RCC 7860 (cell line): ENCODE measurements at places on chromosomes 1 and 21.
A peak's percentile ranks its signal among the peaks of the same experiment; 100 is the strongest.

DNA sequence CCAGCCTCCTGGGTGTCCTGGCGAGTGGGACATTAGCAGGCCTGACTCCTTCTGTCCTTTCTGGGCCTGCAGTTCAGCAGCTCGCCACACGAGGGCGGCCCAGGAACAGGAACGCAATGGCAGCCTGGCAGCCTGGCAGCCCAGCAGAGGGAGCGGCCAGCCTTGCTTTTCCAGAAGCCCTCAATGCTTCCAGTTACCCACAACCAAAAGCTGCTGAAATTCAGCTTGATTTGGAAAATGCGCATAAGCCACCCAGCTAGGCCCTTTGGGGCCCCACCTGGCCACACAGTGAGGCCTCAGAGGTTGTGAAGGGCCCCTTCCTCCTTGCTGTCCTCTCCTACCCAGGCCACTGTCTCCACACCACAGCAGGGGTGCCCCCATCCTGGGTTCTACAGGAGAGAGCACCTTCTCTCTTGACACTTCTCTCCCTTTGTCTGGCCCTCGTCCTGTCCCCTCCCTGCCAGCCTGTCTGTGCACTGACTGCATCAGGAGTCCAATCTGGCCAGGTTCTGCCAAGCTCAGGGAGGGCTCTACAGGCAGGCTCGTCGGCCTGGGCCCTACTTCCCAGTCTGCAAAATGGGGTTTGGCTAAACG is 103.4 kb upstream of the VAMP3 start:
- DNase-seq, result peak; percentile 60

DNA sequence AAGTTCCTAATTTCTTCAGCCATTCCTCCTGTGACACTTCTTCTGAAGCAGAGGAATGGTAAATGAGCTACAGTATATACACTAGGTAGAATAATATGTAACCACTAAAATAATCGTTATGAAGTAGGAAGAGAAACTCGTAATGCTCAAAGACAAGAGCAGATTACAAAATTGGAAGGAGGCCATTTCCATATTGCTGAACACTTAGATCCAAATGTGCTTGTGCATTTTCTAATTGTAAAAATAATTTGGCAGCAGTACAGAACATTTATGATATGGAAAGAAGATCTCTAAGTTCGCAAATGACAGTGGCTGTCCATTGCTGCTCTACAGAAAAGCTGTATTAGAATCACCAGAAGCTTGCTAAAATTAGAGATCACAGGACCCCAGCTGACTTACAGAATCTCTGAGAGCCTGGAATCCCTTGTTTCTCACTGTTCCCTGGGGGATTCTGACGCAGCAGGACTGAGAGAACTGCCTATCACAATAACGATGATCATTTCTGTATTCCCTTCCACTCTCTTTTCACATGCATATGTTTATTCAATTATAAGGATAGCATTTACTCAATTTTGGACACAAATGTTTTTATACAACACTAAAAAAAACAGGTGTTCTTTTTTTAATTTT is 242.1 kb downstream of the OMA1 start:
- no peak for DNase-seq

DNA sequence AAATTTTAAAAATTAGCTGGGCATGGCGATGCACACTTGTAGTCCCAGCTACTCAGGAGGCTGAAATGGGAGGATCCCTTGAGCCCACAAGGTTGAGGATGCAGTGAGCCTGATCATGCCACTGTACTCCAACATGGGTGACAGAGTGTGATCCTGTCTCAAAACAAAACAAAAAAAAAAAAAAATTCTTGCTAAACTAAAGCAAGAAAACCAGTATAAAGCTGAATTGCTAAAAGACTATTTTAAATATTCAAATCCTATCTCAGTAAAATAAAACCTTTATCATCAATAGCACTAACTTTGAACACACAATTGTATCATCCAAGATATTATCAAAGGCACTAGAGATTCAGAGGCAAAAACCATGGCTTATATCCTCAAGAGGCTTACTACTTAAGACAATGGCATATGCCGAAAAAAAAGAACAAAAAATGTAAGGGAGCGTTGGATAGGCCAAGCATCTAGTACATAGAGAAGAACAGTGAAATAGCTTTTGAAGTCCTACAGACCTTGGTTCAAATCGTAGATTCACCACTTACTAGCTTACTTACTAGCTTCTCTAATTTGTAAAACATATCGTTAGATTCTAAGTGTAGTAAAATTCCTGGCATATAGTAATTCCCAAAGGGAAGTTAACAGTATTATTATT is 3.6 kb downstream of the EPS15 start:
- no peak for DNase-seq

DNA sequence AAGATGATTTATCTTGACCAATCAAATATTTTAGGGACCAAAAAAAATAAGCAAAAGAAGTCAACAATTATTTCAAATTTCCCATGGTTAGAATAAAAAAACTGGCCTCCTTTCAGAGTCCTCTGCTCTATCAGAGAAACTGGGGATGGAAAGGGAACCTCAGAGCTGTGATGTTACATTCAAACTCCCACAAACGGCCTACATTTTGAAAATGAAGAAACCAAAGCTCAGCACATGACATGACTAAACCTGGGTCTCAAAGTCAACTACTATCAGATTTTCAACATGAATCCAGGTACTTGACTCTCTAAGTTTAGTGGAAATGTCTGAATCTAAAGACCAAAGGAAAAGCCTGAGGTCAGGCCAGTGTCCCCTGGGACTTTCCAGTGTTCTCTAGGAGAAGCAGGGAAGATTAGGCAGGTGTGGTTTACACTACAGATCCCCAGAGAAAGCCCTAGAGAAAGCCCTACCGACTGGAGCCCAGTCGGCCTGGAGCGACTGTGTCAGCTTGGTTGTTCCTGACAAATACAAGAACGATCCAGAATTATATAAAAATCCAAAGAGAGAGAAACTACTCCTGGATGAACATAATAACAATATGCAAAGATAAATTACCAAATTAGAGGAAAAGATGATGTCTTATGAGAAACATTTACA is 24.8 kb downstream of the JAK1 start:
- no peak for DNase-seq

GRCh38 chr1:246197076-246197475 is 310.0 kb downstream of the SMYD3 start:
- no peak for DNase-seq

DNA sequence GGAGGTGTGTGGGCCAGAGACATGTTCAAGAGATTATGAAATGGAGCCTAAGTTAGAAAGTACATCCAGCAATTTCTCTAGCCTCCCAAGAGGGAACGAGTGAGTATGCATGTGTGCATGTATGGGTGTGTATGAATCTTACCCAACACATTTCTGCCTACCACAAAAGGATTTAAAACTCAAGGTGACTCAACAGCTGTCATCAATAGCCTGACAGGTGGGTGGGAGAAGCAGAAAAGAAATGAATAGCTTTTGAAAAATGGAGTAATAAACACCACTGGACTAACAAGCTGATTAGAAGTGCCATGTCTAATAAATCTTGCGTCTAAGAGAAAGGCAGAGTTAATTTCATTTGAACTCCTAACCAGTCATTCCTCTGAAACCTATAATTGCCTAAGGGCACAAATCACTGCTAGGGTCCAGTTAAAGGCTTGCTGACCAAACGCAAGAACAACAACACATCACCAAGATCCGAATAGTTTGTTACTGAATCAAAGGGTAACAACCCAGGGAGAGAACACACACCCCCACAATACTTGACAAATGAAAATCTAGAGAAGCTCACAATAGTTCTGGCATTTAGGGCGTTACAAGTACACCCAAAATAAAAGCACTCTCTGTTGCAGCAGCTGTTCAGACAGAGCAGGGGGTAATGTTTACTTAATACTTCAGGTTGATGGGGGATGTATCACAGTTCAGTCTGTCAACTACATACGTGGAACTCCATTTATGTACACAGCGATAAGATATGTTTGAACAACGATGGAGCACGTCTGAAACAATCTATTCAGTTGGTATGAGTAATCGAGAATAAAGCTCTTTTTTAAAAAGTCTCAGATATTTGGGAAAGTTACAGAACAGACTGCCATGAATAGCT is 1.4 kb downstream of the KIAA0319L start:
- no peak for DNase-seq

DNA sequence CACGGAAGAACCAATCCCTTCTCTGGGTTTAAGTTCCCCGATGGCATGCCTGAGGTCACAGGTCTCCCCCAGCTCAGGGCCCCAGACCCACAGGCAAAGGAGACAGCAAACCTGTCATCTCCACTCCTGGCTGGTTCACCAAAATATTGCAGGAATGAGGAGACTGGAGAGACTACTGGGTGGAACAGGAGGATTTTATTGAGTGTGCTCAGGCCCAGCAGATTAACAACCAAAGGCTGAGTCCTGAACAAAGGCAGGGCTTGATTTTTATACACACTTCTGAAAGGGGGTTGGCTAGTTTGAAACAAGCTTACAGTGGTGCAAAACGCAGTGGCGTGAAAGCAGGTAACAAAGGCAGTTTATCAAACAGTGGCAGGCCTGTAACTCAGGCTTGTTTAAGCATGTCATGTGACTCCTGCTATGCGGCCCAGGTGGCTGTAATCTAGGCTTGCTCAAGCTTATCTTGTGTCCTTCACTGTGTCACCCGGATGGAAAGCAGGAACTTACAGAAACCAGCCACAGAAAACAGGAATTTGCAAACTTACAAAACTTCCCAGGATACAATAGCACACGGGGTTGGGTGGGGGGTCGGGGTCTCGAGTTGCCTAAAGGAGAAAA is 27.4 kb upstream of the KCNJ15 start:
- DNase-seq, result no peak

- DNase-seq, result no peak
Measured at GRCh38 chr1:87812871-87813577, 484.3 kb downstream of the LMO4 start.

- DNase-seq, result peak; percentile 94
Measured at GRCh38 chr1:7549277-7550161, 221.6 kb upstream of the VAMP3 start.

- no peak for DNase-seq
Measured at GRCh38 chr1:202005958-202006357, 4.4 kb upstream of the ELF3 start.

GRCh38 chr1:201551877-201552731 is 13.2 kb downstream of the NAV1 start:
- DNase-seq, result peak; percentile 99
